AG10803 (cell line): ENCODE measurements at places on chromosomes 4 and X.

GRCh38 chrX:45063319-45064095 is 137.2 kb downstream of the DIPK2B start:
- no peak for DNase-seq

GRCh38 chrX:150239946-150240642 is 123.0 kb upstream of the MAMLD1 start:
- DNase-seq = no peak

- peak; percentile 87 for DNase-seq
These were observed 1.2 kb downstream of the MSN start for GRCh38 chrX:65668377-65669310.

DNA sequence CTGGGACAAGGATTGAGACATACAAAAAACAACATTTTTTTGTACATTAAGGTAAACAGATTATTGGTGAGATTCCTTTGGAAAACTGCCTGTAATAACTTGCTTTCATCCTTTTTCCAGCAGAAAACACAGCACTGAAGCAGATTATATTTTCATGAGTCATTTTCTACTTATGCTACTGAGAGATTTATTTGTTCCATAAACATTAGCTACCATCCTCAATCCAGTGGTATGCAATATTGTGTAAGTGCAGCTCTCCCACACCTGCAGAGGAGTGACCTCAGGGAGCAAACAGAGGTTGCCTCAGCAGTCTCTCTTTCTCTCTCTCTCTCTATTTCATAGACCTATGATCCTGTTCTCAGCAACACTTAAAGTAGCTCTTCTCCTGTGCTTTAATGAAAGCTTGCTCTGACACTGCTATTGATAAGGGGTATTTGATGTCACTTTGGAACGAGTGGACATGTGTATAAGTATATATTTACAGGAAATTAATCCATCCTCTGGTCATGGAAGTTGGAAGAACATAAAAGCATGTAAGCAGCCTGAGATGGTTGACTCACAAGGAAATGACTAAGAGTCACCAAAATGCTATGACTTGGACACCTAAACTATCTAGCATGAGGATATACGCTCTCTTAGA is 163.7 kb upstream of the SPANXC start:
- DNase-seq = peak; percentile 60

DNA sequence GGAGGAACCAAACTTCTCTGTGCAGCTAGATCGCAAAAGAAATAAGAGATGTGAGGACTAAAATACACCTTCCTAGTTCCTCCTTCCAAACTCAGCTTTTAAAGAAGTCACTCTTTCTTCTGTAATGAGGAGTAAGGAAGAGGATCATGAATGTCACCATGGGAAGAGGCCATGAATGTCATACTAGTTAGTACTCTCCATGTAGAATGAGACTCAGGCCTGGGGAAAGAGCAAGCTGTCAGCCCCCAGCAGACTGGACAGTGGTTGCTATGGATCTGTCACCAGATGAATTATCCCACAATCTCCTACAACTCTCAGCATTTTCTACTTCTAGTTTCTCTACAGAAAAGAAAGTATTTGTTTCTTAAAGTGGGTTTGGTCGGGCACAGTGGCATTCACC is 57.1 kb upstream of the PRDM8 start:
- DNase-seq = no peak
